Purkinje cell (primary cell): ENCODE measurements at places on chromosomes 2 and 18. TPM values are rescaled to one million over a fixed set of nuclear protein-coding genes. Genes with fewer than 3 reads are reported as not detected.

NAT8 gene
- 2.2 TPM in 1 of 2 replicates, not detected in the other for polyA plus RNA-seq

SERPINB2 gene
- polyA plus RNA-seq: not detected in 2 replicates

FARSB gene
- 85.4 and 108 TPM in 2 replicates for polyA plus RNA-seq

SLC5A7 gene
- not detected in 2 replicates for polyA plus RNA-seq

CLEC4F gene
- polyA plus RNA-seq: not detected in 2 replicates

ANO7 gene
- polyA plus RNA-seq: not detected in 2 replicates

PELI1 gene
- polyA plus RNA-seq: 1.9 and 3.7 TPM in 2 replicates

CCDC102B gene
- 25.6 and 26.7 TPM in 2 replicates for polyA plus RNA-seq

DCC gene
- 1.4 and 2.2 TPM in 2 replicates for polyA plus RNA-seq

STAT4 gene
- 31.0 and 33.2 TPM in 2 replicates for polyA plus RNA-seq

UGT1A9 gene
- polyA plus RNA-seq: not detected in 2 replicates

LOXHD1 gene
- polyA plus RNA-seq: 0.70 TPM in 1 of 2 replicates, not detected in the other

SYT4 gene
- 52.6 and 76.1 TPM in 2 replicates for polyA plus RNA-seq

SPP2 gene
- not detected in 2 replicates for polyA plus RNA-seq

NT5DC4 gene
- 0.18 TPM in 1 of 2 replicates, not detected in the other for polyA plus RNA-seq

PDCL3 gene
- polyA plus RNA-seq: 45.6 and 59.3 TPM in 2 replicates

UGT1A3 gene
- polyA plus RNA-seq: not detected in 2 replicates

DOCK10 gene
- 3.3 and 5.4 TPM in 2 replicates for polyA plus RNA-seq

ALPI gene
- polyA plus RNA-seq: not detected in 2 replicates

WNT10A gene
- polyA plus RNA-seq: not detected in 2 replicates

HOXD4 gene
- polyA plus RNA-seq: not detected in 2 replicates

OTX1 gene
- 0.11 TPM in 1 of 2 replicates, not detected in the other for polyA plus RNA-seq

BOLL gene
- 0.46 and 1.8 TPM in 2 replicates for polyA plus RNA-seq

DLGAP1 gene
- polyA plus RNA-seq: 109 and 112 TPM in 2 replicates

ATL2 gene
- 839 and 872 TPM in 2 replicates for polyA plus RNA-seq

IHH gene
- not detected in 2 replicates for polyA plus RNA-seq

RTP5 gene
- not detected in 2 replicates for polyA plus RNA-seq

RASGRP3 gene
- polyA plus RNA-seq: 1.6 and 5.7 TPM in 2 replicates

MYO3B gene
- not detected in 2 replicates for polyA plus RNA-seq
